GM13976 (cell line): ENCODE measurements at places on chromosomes 1 and 21.

- DNase-seq: no peak
These were observed 57.1 kb downstream of the TMEM53 start for GRCh38 chr1:44616991-44617702.

DNA sequence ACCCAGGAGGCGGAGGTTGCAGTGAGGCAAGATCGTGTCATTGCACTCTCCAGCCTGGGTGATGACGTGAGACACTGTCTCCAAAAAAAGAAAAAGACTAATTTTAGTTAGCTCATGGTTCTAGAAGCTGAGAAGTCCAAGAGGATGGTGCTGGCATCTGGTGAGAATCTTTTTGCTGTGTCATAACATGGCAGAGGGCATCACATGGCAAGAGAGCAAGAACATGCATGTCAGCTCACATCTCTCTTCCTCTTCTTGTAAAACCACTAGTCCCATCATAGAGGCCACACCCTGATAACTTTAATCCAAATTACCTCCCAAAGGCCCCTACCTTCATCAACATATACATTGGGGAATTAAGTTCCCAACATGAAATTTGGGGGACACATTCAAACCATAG is 13.8 kb upstream of the CNN3 start:
- no peak for DNase-seq

- DNase-seq: no peak
These were observed 78.3 kb downstream of the NCAM2 start for GRCh38 chr21:21076491-21076890.

GRCh38 chr1:13682444-13682843 is 17.5 kb upstream of the PRDM2 start:
- DNase-seq: no peak

DNA sequence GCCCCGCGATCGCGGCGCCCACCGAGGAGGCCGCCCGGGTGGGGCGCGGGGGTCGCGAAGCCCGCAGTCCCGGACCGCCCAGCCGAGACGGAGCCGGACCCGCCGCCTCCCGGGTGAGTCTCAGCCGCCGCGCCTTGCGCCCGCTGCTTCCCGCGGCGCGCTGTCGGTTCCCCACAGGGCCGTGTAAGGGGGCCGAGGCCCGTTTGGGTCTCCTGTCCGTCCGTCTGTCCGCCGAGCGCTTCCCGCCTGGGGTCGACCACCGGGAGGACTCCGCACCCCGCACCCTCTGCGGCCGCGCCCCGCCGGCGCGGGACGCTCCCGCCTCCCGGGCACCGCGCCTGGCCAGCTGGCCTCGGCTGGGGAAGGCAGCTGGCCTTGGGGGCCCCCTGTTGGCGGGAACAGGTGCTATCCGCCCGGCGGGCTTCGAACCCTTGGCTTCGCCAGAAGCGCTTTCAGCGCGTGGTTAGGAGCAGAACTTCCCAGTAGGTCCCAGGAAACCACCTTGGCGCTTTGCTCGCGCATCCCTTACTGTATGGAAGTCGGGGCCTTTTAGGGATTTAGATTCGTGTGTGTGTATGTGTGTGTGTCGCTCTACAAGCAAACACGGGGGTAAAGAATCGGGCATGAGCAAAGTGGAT is 414 bp downstream of the TMEM51 start:
- DNase-seq: peak; percentile 77

- peak; percentile 83 for DNase-seq
These were observed 12.7 kb upstream of the C1orf167 start for GRCh38 chr1:11749203-11749689.

GRCh38 chr1:217109928-217110327 is 386.7 kb upstream of the ESRRG start:
- no peak for DNase-seq

DNA sequence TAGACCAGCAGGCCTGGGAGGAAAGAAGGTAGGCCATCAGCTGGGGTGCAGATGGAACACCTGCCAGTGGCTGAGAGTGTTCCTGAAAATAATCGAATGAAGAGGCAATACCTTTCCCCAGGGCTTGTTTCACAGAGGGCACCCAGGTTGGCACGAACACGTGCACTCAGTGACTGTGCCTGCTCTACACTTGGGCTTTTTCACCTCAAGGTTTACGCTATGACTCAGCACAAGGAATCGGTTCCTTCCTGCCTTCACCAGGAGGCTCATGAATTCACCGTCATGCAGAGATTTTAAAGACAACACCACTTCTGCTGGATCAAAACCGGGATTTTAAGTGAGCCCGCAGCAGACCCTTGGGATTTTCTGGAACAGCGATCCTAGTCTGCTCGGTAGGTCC is 118.5 kb upstream of the ADAR start:
- DNase-seq: no peak

DNA sequence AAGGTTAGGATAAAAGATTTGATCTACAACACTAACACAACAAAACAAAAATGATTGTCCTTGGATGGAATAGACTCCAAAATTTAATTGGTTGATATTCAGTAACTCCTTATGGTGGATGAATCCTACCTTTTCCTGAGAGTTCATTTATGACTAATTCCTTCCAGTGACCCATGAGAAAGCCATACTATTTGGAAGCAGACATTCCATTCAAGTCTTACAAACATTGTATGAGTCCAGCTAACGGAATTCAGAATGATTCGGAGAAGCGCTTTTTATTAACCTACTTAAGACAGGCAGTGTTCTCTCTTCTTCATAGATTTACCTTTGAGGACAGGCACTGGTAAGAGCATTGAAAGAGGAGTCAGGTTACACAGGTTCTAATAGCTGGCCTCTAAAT is 155.6 kb upstream of the ZNF648 start:
- no peak for DNase-seq

- no peak for DNase-seq
These were observed 21.4 kb downstream of the COLGALT2 start for GRCh38 chr1:184016169-184016568.

GRCh38 chr1:112614460-112615065 is 4.4 kb downstream of the ST7L start:
- no peak for DNase-seq

DNA sequence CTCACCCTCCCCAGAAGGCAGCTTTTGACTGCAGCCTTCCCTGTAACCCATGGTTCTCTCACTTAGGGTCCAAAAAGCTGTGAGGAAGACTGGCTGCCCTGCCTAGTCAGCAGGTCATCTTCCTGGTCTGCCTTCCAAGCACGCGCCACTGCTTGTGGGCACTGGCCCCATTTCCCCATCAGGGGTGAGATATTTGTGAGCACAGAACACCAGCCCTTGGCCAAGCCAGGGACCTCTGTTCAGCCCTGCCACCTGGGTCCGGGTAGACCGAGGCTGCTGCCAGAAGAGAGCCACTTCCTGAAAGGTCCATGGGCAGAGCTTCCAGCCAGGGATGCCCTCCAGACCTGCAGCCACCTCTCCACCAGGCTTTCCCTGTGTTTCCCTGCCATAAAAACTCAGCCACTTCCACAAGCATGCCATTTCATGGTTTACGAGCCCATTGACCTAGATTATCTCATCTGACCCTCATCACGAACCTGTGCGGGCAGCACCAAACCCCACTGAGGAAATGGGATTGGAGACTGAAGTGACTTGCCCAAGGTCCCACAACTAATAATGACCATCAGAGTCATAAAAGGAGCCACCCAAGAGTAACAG is 40.5 kb downstream of the GLIS1 start:
- no peak for DNase-seq

- DNase-seq: no peak
These were observed 114.5 kb upstream of the COL24A1 start for GRCh38 chr1:86271046-86271445.

- DNase-seq: no peak
These were observed 34.8 kb upstream of the TENT5C start for GRCh38 chr1:117570988-117571409.

GRCh38 chr1:12047120-12047876 is 15.8 kb upstream of the TNFRSF8 start:
- DNase-seq: peak; percentile 75

- DNase-seq: no peak
These were observed 45.1 kb downstream of the ZYG11B start for GRCh38 chr1:52771384-52771783.

- no peak for DNase-seq
These were observed 143.0 kb downstream of the CAMTA1 start for GRCh38 chr1:6928106-6928885.

DNA sequence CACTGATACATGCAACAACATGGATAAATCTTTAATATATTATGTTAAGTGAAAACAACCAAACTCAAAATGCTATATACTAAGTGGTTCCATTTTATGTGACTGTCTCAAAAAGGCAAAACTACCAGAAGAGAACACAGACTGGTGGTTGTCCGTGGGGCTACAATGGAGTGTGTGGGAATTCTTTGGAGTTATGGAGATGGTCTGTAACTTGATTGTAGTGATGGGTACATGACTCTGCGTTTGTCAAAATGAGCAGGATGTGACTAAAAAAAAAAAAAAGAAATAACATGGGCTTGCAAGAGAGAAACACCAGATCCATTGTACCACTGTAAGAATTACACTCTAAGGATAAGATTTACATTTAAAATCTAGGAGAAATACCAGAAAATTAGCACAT is 52.2 kb upstream of the KIAA1614 start:
- no peak for DNase-seq
